Lung microvascular endothelial cell (primary cell): ENCODE measurements at places on chromosomes 2 and 18. TPM values are rescaled to one million over a fixed set of nuclear protein-coding genes. Genes with fewer than 3 reads are reported as not detected.

Gene VAPA
- total RNA-seq: 73.7 and 99.8 TPM in 2 replicates

Gene FABP1
- total RNA-seq: not detected in 2 replicates

Gene CRYBA2
- total RNA-seq: not detected in 2 replicates

Gene CHRNG
- not detected in 2 replicates for total RNA-seq

Gene KIAA2012
- total RNA-seq: not detected in 2 replicates

DNA sequence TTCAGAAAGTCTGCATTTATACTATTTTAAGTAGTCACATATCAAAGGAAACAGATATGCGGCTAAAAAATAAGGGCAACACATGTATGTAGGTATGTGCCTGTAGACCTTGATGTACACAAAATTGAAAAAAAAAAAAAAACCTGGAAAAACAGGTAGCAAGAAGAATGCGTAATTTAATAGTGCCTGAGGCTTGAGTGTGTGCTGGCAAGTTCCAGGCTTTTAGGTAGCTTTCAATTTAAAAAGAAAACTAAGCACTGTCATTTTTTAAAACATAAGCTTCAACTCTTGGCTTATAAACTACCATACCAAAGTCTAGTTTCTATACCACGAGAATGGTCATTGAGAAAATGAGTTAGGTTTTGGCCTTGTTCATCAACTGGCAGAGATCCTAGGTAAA is 72.3 kb downstream of the OTX1 start:
- no peak for DNase-seq

DNA sequence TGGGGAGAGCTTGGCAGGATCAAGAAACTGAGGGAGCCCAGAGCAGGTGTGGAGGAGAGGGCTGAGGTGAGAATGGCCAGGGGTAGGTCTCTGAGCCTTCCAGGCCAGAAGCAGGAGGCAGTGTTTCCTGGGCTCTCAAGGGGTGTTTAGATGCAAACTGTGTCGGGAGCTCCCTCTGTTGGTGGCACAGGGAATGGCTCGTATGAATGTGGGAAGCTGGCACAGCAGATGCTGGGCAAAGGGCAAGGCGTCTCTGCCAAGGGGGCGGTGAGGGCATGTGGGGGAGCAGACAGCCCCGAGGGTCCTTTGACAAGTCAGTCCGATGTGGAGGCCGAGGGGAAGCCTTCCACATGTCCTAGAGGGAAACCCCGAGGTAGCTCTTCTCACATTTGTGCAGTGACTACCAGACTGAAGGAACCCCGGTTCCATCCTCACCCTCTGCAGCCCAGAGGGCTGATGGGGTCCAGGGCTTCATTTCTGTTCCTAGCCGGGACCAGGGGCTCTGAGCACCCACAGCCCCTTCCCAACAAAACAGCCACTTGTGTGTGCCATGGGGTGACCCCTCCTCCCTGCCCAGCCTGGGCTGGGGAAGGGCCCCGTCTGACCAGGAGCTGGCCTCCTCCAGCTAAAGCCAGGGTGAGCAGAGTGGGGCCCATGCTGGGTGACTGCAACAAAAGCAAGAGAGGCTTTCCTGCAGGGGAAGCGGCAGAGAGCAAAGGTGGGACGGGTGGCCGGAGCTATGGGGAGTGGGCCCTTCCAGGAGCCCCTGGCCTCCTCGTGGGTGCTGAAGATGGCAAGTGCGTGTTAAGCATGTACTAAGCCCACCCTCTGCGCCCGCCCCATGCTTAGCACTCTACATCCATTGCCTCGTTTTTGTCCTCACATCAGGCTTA is 103.4 kb downstream of the SEPTIN10 start:
- DNase-seq: peak; percentile 74

- DNase-seq: no peak
These were observed 4.9 kb downstream of the CEBPZOS start for GRCh38 chr2:37201208-37201607.

DNA sequence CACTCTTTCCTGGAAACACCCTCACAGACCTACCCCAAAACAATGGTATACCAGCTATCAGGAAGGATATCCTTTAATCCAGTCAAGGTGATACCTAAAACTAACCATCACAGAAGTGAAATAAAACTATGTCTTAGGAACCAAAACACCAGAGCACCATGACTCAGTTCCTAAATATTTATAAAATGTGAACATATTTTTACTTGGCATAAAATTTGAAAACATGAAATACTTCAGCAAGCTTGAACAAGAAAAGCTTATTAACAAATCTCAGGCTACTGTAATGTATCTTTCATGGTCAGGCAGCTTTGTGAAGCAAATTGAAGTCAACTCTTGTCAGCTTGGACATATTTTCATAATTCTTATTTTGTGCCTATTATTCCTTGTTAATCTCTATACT is 440.8 kb upstream of the CDH20 start:
- peak; percentile 35 for DNase-seq

DNA sequence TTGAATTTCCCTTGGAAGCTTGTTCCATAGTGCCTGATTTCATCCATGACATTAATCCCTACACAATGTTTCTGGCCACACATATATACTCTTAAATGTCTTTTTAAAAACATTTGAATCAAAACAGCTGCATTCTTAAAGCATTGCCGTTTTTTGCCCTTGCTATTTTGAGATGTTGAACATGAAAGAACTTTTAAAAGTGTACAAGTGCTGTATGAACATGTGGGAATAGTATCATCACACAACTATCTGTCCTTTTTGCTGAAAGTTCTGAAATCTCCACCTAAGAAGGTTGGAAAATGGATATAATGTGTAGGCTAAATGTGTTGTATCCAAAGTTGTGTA is 318.7 kb upstream of the UBE2E3 start:
- no peak for DNase-seq

DNA sequence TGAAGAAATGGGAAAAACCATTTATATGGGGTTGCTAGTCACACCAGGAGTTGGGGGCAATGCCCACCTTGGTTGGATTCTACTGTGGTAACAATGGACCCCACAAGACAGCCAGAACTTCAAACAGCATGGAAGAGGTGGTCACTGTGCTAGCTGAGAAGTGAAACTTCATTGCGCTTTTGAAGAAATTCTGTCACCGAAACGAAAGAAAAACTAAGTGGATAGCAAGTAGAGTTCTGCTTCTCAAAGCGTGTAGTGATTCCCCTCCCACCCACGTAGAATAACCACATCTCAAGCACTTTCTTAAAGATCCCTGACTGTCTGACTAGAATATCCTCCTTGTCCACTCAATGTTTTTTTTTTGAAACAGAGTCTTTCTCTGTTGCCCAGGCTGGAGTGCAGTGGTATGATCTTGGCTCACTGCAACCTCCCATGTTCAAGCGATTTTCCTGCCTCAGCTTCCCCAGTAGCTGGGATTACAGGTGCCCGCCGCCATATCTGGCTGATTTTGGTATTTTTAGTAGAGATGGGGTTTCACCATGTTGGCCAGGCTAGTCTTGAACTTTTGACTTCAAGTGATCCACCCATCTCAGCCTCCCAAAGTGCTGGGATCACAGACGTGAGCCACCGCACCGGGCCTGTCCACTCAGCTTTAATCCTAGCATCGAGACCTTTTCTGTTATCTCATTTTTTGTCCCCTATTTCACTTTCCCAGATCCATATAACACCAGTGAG is 30.1 kb upstream of the CCL20 start:
- DNase-seq: no peak

- no peak for DNase-seq
These were observed 129.7 kb upstream of the TTC39C start for GRCh38 chr18:23884681-23885375.

DNA sequence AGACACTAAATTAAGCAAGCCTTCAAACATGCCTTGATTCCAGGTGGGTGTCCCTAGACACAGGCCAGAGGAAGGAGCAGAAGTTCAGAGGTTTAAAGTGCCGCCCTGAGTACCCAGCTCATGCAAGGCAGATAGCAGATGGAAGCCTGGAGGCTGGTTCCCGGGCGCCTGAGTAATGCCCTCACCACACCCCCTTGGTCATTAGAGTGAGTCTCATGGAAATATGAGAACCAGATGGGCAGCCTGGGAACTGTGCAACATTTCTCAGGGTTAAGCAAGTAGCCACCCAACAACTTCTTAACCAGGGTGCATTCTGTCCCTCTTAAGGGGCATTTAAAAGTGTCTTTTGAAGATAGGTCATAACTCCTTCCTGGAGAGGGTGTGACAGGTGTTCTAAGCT is 44.1 kb downstream of the TGFA start:
- DNase-seq: no peak

DNA sequence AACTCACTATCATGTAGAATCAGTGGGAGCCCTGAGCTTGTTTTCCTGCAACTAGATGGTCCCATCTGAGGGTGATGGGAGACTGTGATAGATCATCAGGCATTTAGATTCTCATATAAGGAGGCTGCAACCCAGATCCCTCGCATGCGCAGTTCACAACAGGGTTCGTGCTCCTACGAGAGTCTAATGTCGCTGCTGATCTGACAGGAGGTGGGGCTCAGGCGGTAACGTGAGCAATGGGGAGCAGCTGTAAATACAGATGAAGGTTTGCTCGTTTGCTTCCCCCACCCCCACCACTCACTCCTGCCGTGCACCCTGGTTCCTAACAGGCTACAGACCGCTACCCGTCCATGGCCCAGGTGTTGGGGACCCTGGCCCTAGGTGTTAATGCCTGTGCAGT is 113.6 kb downstream of the RNF144A start:
- DNase-seq: no peak

GRCh38 chr18:45066210-45066609 is 385.5 kb downstream of the SETBP1 start:
- DNase-seq: no peak

- no peak for DNase-seq
These were observed 38.2 kb upstream of the LRPPRC start for GRCh38 chr2:44033947-44034346.

DNA sequence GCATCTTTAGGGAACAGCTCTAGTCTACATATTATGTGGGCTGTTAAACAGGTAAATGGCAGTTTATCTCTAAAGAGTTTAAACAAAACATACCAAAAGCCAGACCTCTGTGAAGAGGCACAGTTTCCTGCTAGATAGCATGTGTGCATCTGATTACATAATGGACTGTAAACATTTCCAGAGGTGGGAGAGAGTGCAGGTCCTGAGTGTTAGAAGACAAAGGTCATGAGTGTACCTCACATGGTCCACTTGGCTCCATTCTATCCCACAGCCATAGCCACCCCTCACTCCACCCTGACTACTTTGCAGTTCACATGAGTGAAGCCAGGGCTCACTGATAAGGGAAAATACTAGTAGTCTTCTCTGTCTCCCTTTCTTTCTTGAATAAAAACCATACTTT is 233.4 kb downstream of the MTX2 start:
- peak; percentile 14 for DNase-seq

GRCh38 chr18:36139245-36139644 is 9.5 kb downstream of the ELP2 start:
- no peak for DNase-seq

DNA sequence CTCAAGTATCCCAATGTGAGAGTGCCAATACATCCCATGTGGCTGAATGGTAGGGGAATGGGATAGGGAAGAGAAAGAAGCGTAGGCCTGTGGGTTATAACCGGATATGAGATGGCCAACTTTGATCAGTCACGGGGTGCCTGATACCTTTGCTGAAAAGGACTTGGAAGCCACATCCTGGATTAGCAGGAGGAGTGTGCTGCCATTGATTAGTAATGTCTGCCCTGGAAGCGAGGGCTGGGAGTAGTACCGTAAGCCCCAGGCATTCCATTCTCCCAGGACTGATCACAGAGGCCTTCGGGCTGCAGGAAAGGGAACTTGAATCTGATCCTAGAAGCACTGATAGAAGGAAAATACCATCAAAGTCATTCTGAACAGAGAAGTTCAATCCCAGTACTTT is 218.5 kb downstream of the TFCP2L1 start:
- no peak for DNase-seq

GRCh38 chr2:106181064-106181463 is 13.0 kb downstream of the UXS1 start:
- DNase-seq: no peak

GRCh38 chr2:48169141-48169592 is 262.9 kb upstream of the FBXO11 start:
- no peak for DNase-seq

DNA sequence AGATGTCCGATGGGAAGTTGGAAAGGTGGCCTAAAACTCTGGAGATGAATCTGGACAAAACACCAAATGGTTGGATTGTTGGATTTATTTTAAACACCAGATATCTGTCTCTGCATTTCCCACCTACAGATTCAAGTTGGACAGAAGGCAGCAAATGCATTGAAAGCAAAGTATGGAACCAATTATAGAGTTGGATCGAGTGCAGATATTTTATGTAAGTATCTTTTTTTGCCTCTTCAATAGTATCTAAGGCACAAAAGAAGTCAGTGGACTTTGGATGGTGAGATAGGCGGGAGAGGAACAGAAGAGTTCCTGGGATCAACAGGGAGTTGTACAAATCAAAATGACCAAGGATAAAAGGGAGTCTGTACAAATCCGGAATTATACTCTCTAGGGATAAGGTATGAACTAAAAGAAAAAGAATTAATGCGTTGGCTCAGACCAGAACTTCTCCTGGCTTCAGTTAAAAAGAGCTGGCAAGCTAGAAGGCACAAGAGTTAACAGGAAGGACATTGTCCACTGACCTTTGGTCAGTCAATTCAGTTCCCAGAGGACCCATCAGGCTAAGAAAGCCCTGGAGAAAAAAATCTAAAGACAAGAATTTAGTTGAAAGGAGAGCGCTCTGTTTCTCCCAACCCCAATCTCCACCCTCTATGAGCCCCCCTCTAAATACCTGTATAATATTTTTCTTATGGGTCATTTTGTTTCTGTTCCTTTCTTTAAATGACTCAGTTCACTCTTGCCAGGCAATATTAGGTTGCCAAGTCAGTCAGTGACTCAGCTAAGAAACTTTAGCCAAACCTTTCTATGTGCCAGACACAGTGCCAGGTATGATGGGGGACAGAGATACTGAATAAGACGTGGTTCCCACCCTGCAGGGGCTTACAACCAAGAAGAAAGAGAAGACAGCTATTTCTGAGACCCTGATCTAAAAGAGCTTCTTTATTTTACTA is 29.1 kb downstream of the CPO start:
- DNase-seq: no peak

GRCh38 chr18:42530276-42530675 is 575.2 kb downstream of the PIK3C3 start:
- DNase-seq: no peak

GRCh38 chr2:240628808-240629618 is 3.7 kb downstream of the GPR35 start:
- no peak for DNase-seq

DNA sequence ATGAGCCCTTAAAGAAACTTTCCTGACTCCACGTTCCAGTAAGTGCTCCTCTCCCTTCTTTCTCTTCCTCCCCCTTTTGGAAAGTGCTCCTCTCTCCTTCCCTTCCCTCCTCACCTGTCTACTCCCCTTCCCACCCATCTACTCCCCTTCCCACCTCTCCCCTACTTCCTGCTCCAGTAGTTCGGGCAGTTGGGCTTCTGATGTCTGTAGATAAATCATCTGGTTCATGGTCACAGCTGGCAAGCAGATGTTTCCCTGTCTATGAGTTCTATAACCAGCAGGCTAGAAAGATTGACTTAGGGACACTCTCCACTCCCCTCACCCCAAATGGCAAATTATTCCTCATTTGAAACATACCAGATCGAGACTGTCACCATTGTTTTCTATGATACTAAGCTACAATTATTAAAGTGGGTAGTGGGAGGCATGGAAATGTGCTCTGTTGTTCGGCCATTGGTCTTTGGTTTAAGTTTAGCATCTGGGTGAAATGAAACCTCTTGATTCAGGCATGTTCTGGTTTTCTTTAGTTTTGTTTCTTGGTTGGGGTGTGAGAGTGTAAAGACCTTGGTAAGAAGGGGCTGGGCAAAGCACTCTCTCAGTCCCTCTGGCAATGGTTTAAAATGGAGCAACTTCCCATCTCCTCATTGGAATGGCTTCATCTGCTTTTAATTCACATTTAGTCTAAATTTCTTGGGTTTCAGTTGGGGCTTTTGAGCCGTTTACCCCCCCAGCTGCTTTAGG is 413.2 kb upstream of the SPRED2 start:
- no peak for DNase-seq

GRCh38 chr2:61714210-61714609 is 139.7 kb downstream of the FAM161A start:
- DNase-seq: peak; percentile 3
